ENCODE measurements at places on chromosomes 5 and 9. TPM values are rescaled to one million over a fixed set of nuclear protein-coding genes. Genes with fewer than 3 reads are reported as not detected.
A peak's percentile ranks its signal among the peaks of the same experiment; 100 is the strongest.

GRCh38 chr5:65292196-65292595 lies 189.5 kb downstream of the ADAMTS6 start:
- no peaks in the 10 kb centered on the region for H3K4me1 ChIP-seq
- no peaks in the 10 kb centered on the region for H3K27me3 ChIP-seq
- no peak overlapping the region for H3K4me3 ChIP-seq
- H3K36me3 ChIP-seq: no peaks in the 10 kb centered on the region
- H3K27ac ChIP-seq: no peak overlapping the region

DNA sequence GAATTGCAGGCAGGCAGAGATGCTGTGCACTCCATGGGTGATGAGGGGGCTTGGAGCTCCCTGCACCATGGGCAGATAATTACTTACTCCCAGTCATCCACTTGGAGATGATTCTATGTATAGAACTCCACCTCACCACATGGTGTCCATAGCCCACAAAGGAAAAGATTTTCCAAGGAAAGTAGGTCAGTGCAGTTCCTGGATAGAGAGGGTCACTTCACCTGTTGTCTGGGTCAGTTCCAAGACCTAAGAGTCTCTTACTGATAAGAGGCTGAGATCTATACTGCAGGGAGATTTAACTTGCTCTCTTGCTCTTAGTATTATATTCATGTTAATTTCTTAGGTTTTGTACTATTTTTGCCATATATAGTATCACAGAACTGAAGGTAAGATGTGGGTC lies 113.9 kb upstream of the BRINP1 start:
- no peak for DNase-seq
- no peaks in the 10 kb centered on the region for H3K4me1 ChIP-seq
- H3K36me3 ChIP-seq: no peaks in the 10 kb centered on the region
- H3K27ac ChIP-seq: no peak overlapping the region
- H3K27me3 ChIP-seq: no peaks in the 10 kb centered on the region

DNA sequence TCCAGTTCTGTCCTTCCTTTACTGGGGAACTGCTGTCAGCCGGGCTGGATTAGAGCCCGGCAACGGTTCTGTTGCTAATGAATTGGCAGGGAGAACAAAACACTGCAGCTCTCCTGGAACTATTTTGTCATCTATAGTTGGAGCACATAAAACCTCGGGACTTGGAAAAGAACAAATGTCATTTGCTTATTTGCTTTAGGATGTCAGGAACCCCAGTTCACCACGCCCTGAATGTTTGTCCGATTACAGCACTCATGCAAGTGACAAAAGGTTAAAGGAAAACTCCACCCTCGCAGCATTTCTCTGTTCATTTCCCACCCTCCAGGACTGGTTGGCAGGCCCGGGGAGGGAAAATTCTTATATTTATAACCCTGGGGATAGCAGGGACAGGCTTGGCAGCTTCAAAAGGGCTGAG lies 66.4 kb upstream of the PLPP1 start:
- H3K4me3 ChIP-seq: peak overlapping the region; percentile 51
- DNase-seq: no peak
- H3K4me1 ChIP-seq: peaks cover 63% of the 10 kb centered on the region
- H3K27me3 ChIP-seq: no peaks in the 10 kb centered on the region
- peaks cover 2% of the 10 kb centered on the region for H3K36me3 ChIP-seq

DNA sequence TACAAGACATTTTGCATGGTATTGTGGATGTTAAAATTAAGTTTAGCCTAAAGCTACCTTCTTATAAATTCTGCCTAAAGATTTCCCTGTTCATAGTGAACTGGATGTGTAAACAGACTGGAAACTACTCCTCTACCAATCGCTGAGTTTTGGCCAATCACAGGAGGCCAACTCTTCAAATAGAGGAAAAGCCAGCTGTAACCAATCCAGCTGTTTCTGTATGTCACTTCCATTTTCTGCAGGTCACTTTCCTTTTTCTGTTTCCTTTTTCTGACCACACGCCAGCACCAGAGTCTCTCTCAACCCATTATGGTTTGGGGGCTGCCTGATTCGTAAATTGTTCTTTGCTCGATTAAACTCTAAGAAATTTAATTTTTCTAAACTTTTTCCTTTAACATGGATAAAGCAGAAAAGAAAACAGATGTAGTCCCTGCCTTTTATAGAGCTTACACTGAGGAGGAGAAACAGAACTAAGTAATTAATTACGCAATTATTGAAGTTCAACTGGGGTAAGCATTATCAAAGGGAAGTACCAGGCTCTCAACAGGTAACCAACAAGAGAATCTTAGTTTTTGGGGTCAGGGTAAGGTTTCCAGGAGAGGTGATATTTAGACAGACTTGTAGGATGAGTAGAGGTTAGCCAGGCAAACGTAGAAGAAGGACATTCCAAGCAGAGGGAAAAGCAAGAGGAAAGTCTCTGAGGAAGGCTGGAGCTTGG lies 27.7 kb downstream of the RANBP3L start:
- H3K4me1 ChIP-seq: peaks cover 2% of the 10 kb centered on the region
- DNase-seq: no peak
- H3K27me3 ChIP-seq: peaks cover 23% of the 10 kb centered on the region
- no peaks in the 10 kb centered on the region for H3K36me3 ChIP-seq
- no peak overlapping the region for H3K27ac ChIP-seq
- no peak overlapping the region for H3K4me3 ChIP-seq

The PCA3 gene
- total RNA-seq: not detected

The EQTN gene
- not detected for total RNA-seq

GRCh38 chr5:58666598-58667581 lies 84.0 kb downstream of the RAB3C start:
- DNase-seq: no peak
- no peaks in the 10 kb centered on the region for H3K4me1 ChIP-seq
- no peaks in the 10 kb centered on the region for H3K36me3 ChIP-seq
- no peak overlapping the region for H3K27ac ChIP-seq
- no peaks in the 10 kb centered on the region for H3K27me3 ChIP-seq
- no peak overlapping the region for H3K4me3 ChIP-seq

GRCh38 chr5:75053304-75054133 lies 1.2 kb upstream of the GCNT4 start:
- H3K27me3 ChIP-seq: peaks cover 48% of the 10 kb centered on the region
- H3K36me3 ChIP-seq: no peaks in the 10 kb centered on the region
- H3K4me1 ChIP-seq: peaks cover 42% of the 10 kb centered on the region
- peak overlapping the region; percentile 80 for H3K4me3 ChIP-seq
- peak; percentile 36 for DNase-seq

DNA sequence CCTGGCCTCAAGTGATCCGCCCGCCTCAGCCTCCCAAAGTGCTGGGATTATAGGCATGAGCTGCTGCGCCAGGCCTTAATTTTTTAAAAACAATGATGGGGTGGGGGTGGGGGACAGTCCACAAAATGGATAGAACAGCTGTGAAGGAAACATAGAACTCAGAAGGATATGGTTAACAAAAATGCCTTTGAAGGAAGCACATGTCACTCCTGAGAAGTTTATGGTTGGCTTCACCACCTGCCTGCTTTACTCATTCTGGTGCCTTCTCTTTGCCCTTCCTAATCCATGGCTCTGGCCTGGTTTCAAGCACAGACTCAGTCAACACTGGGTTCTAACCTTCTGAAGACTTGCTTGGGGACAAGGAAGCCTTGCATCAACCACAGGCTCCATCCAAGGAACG lies 10.3 kb downstream of the BAG1 start:
- H3K4me3 ChIP-seq: no peak overlapping the region
- no peak for DNase-seq
- H3K27ac ChIP-seq: no peak overlapping the region

GRCh38 chr9:95008151-95008771 lies 281.8 kb downstream of the AOPEP start:
- no peak for DNase-seq
- H3K36me3 ChIP-seq: peaks cover 33% of the 10 kb centered on the region

DNA sequence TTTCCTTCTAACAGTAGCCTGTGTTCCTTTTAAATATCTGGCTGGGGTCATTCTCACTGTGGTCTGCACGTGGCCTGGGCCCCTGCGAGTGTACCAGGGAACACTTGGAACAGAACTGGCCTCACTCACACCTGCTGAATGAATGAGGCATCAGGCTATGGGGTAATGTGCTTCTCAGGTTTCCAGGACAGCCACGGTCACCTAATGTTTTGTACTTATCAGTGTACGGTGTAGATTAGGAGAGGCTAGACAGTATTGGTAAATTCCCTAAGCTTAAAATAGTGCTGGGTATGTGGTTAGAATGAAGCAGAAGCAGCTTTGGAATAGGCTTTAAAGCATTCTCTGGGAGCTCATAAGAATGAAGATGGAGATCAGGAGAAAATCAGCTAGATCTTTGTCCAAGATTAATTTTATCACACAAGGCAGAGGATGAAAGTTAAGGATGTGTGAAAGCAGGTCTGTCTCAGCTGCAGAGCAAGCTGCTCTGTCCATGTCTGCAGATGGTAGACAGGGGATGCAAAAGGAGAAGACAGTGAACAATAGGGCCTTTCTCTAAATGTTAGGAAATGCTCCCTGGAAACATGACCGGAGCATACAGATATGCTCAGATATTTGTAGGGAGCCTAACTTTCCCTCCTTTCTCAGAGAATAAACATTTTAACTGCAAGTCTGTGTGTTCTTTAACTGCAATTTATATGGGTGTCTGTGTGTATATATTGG lies 267.5 kb downstream of the NR3C1 start:
- peaks cover 4% of the 10 kb centered on the region for H3K4me1 ChIP-seq
- H3K4me3 ChIP-seq: no peak overlapping the region
- no peaks in the 10 kb centered on the region for H3K36me3 ChIP-seq
- no peak overlapping the region for H3K27ac ChIP-seq
- H3K27me3 ChIP-seq: no peaks in the 10 kb centered on the region
- DNase-seq: no peak

DNA sequence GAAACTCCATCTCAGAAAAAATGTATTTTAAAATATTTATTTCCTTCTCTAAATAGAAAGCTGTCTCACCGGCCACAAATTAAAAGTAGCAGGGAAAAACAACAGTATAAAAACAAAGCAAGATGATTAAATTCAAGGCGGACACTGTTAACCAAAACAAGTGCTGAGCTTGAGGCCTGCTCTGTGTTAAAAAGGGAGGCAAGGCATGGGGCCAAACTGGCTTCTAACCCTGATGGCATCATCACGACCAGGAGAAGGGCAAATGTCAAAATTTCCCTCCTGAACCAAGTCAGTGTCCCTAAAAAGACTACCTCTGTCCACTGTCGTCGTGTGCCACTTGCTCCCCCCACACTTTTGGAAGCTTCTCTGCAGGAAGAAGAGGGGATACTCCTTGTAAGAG lies 116.1 kb downstream of the MSX2 start:
- no peak overlapping the region for H3K27ac ChIP-seq
- no peak overlapping the region for H3K4me3 ChIP-seq
- no peak for DNase-seq

DNA sequence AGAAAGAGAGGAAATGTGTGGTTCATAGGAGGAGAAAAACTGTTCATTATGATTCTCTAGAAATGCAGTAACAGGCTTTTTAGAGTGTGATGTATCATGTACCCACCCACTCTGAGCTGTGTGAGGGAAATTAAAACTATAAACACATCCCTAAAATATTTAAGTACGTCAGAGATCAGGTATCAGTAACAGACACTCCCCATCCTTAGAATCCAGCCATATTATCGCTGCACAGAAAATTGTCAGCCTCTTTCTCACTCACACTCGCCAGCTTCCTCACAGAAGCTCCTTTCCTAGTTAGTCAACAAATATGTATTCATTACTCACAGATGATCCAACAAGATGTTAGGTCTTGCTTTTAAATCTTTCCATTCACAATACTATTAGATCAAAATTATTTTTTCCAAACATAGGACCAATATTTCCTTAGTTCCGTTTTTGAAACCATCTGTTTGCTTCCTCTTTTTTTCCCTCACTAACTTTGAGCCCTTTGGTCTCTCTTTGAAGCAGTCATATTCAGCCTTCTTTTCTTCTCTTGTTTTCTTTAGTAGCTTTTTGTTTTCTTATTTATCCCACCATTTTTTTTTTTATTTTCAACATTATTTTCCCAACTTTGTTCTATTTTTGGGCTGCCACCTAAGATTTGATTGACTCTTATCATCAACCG lies 13.6 kb upstream of the MAST4 start:
- no peaks in the 10 kb centered on the region for H3K36me3 ChIP-seq
- DNase-seq: no peak
- peaks cover 20% of the 10 kb centered on the region for H3K27me3 ChIP-seq
- H3K4me3 ChIP-seq: no peak overlapping the region

The TMEM171 gene
- total RNA-seq: not detected

The PRR16 gene
- not detected for total RNA-seq

The C5orf52 gene
- not detected for total RNA-seq

DNA sequence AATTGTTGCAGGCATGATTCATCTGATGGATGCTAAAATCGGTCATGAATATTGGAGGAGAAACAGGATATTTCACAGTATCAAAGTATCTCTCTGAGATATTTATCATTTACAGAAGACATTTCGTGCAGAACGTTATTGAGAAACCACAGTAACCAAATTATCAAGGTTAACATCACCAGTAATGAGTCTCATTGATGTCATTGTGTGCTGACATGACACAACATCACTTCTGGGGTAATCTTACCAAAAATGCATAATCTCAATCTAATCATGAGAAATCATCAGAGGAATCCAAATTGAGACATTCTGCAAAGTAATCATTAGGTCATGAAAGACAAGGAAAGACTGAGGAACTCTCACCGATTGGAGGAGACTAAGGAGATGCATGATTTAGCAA lies 42.7 kb downstream of the C5orf22 start:
- H3K4me3 ChIP-seq: no peak overlapping the region
- peaks cover 6% of the 10 kb centered on the region for H3K27me3 ChIP-seq
- H3K4me1 ChIP-seq: peaks cover 19% of the 10 kb centered on the region
- DNase-seq: no peak

GRCh38 chr5:36373527-36374086 lies 71.9 kb upstream of the RANBP3L start:
- H3K27ac ChIP-seq: no peak overlapping the region
- no peak overlapping the region for H3K4me3 ChIP-seq
- H3K4me1 ChIP-seq: no peaks in the 10 kb centered on the region
- no peaks in the 10 kb centered on the region for H3K36me3 ChIP-seq

GRCh38 chr9:113509463-113509862 lies 45.9 kb downstream of the RGS3 start:
- H3K27me3 ChIP-seq: peaks cover 4% of the 10 kb centered on the region
- H3K27ac ChIP-seq: no peak overlapping the region
- no peak overlapping the region for H3K4me3 ChIP-seq
- peaks cover 43% of the 10 kb centered on the region for H3K4me1 ChIP-seq

DNA sequence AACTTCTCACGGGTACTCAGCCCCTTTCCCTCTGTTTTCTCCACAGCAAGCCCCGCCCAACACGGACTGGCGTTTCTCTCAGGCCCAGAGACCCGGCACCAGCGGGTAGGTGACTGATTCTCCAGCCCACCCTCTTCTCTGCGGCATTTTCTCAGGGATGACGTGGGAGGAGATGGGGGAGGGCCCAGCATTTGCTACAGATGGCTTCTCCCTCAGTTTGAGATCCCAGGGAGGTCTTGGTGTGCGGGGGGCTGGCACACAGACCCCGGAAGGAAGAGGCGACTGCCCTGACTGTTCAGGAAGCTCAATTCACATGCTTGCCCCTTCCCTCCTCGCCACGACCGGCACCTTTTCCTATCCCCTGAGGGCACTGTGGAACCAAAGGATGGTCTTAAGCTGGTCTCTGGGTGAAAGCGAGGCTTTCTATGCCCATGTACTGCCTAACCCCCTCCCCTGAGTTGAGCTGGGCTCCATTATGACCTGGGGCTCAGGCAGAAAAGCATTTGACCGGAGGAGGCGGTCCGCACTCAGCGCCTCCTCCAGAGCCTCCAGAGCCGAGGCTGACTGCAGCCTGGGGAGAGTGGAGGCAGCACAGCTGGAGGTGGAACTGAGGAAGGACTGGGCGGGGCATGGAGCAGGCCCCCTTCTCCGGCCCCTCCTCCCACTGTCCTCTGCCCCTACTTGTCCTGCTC lies 6.0 kb downstream of the PCDHGC5 start:
- H3K4me1 ChIP-seq: peaks cover 4% of the 10 kb centered on the region
- no peaks in the 10 kb centered on the region for H3K36me3 ChIP-seq
- H3K27me3 ChIP-seq: peaks cover 52% of the 10 kb centered on the region
